Mesenchymal stem cell (in vitro differentiated cells and primary cell): ENCODE measurements at places on chromosomes 3 and 15.

- peaks cover 8% of the 10 kb centered on the region for H3K4me1 ChIP-seq
- peak overlapping the region; percentile 94 for H3K27ac ChIP-seq
- no peaks in the 10 kb centered on the region for H3K36me3 ChIP-seq
- H3K27me3 ChIP-seq, result peaks cover 28% of the 10 kb centered on the region
- no peak overlapping the region for H3K4me3 ChIP-seq
- no peak for DNase-seq
Observed at GRCh38 chr3:99781761-99782160, 35.9 kb upstream of the CMSS1 start.

DNA sequence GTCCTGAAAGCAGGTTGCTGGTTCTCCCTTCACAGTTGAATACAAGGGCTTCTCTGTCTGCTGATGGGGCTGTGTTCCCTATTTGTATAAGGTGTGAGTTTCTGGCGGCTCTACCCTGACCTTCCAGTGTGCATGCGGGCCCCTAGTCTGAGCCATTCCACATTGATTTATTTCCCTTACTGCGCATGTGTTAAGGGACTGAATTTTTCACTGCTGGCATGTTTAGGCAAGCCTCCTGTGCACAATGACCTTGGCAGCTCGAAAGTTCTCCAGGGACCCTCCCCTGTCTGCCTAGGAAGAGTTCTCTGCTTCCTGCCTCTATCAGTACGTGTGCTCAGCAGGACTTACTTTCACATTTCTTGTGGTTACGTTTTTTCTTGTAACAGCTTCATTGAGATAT, 11.4 kb downstream of the TRAK1 start:
- DNase-seq, result peak; percentile 13
- H3K27ac ChIP-seq, result peak overlapping the region; percentile 17
- H3K27me3 ChIP-seq, result no peaks in the 10 kb centered on the region
- H3K36me3 ChIP-seq, result peaks cover 12% of the 10 kb centered on the region
- H3K4me1 ChIP-seq, result peaks cover 4% of the 10 kb centered on the region

DNA sequence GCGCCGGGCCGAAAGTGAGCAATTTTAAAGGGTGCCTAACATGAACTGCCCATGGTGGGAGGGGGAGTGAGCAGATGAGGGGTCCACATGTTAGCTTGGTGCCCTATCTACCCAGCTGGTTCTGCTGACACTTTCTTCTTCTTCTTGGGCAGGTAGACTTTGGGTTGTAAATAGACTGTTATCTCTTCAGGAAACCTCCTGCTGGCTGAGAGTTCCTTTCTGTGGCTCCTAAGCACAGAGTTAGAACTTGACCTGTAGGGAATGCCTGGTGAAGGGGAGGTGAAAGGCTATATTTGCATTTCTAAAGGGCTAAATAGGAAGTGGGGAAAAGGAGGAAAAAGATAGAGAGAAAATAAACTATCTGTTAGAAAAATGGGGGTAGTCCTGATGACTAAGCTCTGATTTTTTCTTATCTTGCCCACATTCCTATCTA, 521.4 kb upstream of the TGFBR2 start:
- H3K4me1 ChIP-seq, result no peaks in the 10 kb centered on the region
- H3K27ac ChIP-seq, result no peak overlapping the region
- peak; percentile 20 for DNase-seq
- H3K27me3 ChIP-seq, result no peaks in the 10 kb centered on the region
- H3K36me3 ChIP-seq, result no peaks in the 10 kb centered on the region

- H3K27me3 ChIP-seq, result peaks cover 8% of the 10 kb centered on the region
- peak; percentile 61 for DNase-seq
- H3K27ac ChIP-seq, result no peak overlapping the region
- H3K36me3 ChIP-seq, result no peaks in the 10 kb centered on the region
- H3K4me3 ChIP-seq, result no peak overlapping the region
Observed at GRCh38 chr15:34119291-34119690, 17.4 kb downstream of the PGBD4 start.

GRCh38 chr15:101479342-101479845, 10.1 kb downstream of the PCSK6 start:
- H3K36me3 ChIP-seq, result no peaks in the 10 kb centered on the region
- no peaks in the 10 kb centered on the region for H3K4me1 ChIP-seq
- no peak overlapping the region for H3K27ac ChIP-seq
- no peak for DNase-seq
- peaks cover 13% of the 10 kb centered on the region for H3K27me3 ChIP-seq
- H3K4me3 ChIP-seq, result no peak overlapping the region

DNA sequence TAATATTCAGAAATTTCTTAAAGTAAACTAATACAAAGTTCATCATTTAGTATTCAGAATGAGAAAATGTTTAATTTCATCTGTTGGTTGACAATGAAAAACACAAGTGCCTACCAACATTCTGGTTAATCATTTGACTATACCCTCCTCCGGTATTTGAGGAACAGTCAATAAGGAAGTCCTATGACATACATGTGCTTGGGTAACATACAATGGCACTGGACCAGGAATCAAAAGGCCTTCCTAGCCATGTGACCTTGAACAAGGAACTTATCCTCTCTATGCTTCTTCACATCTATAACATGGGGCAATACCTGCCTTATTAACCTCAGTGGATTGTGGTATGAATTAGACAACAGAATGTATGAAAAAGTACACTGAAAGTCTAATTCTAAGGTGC, 65.8 kb downstream of the ZNF280D start:
- H3K36me3 ChIP-seq, result peaks cover 85% of the 10 kb centered on the region
- H3K27me3 ChIP-seq, result no peaks in the 10 kb centered on the region
- no peaks in the 10 kb centered on the region for H3K4me1 ChIP-seq
- no peak overlapping the region for H3K4me3 ChIP-seq
- DNase-seq, result no peak
- H3K27ac ChIP-seq, result no peak overlapping the region

DNA sequence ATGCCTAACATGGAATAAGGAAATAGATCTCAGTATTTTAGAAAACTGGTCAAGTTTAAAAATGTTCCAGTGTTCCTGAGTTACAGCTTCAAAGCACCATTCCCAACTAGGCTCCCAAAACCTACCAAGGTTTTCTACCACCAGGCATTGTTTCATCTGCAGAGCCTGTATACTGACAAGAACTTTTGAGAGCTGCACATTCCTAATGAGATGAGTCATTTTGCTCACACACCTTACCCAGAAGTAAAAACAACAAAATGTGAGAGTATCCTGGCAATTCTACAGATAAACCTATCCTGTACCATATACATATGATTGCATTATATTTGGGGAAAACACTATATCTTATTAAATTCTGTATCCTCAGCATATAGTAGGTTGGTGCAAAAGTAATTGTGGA, 90.7 kb downstream of the ATP8B4 start:
- H3K36me3 ChIP-seq, result no peaks in the 10 kb centered on the region
- H3K27ac ChIP-seq, result no peak overlapping the region
- H3K4me1 ChIP-seq, result no peaks in the 10 kb centered on the region
- H3K4me3 ChIP-seq, result no peak overlapping the region

DNA sequence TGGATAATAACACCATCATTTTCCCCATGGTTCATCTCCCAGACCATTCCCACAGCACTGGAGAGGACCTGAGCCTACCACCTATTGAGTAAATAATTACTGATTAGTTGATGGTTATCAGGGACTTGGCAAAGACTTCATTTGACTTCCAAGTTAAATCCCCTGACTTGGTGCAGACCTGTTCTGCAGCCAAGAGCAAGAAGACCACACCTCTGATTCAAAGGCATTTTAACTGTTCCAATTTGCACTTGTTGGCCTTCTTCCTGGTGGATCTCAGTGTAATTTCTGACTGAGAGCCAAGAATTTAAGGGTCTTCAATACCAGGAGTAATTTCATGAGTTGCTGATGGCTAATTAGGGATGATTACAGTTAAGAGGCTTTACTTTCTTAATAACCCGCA, 24.0 kb downstream of the THSD4 start:
- H3K4me3 ChIP-seq, result no peak overlapping the region
- H3K36me3 ChIP-seq, result peaks cover 5% of the 10 kb centered on the region
- peaks cover 15% of the 10 kb centered on the region for H3K4me1 ChIP-seq
- H3K27me3 ChIP-seq, result no peaks in the 10 kb centered on the region
- no peak overlapping the region for H3K27ac ChIP-seq

DNA sequence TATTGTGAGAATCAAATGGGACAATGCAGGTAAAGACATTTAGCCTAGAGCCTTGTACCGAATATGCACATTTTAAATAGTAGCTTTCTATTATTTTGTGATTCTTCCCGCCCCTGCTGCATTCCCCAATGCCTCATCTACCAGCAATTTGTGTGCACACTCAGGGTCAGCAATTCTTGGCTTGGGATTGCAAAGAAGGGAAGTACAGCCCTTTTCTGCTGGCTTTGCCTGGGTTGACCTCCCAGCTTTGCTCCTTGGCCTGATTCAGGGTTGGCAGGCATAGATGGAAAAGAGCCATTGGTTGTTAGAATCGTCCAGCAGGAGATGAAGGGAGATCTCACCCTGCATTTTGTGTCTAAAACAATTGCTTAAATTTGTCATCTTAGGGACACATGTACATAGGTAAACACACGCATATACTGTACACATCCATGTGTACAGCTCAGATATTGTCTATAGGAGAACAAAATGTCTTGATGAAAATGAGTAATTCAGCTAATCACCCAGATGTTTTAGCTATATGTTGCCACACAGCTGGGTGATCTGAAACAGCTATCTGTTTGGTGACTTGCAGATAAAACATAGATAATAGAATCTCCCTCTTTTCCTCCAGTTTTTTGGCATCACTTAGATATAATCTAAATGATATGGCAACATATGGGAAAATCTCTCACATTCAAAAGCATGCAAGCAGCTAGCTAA, 340.9 kb upstream of the TBL1XR1 start:
- DNase-seq, result peak; percentile 16
- no peaks in the 10 kb centered on the region for H3K36me3 ChIP-seq
- peak overlapping the region; percentile 43 for H3K4me3 ChIP-seq
- H3K27ac ChIP-seq, result no peak overlapping the region

- H3K36me3 ChIP-seq, result no peaks in the 10 kb centered on the region
- H3K27ac ChIP-seq, result no peak overlapping the region
- no peak for DNase-seq
- no peak overlapping the region for H3K4me3 ChIP-seq
Observed at GRCh38 chr15:29029651-29030195, 143.9 kb downstream of the APBA2 start.

DNA sequence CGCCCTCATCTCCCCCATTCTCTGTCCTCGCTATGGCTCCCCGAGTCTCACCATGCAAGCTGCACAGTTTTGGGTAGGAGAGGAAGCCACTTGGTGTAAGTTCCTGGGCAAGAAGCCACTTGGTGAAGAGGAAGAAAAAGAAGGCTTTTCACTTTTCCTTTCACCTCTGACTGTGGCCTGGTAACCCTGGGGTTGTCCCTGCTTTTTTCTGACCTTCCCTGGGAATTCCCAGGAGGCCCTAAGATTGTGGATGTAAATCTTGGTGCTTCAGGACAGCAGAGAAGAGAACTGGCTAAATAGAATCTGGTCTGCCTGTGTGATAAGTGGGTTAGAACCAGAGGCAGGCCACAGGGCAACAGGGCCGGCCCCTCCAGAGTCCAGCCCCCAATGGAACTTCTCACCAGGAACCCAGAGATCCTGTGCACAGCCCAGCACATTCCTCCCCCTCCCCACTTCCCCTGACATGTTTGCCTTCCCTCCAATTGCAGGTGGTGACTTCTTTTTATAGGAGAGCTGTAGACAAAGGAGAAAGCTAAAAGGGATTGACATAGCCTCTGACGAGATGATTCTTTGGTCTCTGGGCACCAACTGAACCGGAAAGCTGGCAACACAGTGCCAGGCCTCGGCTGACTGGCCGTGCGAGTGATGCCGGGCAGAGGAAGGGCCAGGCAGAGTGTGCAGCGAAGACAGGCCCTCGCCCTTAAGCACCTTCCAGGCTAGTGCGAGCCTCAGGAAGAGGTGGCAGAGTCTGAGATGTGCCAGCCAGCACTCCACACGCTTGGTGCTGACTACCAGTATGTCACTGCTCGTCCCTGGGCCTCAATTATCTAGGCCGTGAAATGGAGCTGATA, 19.4 kb upstream of the SKOR1 start:
- H3K27me3 ChIP-seq, result no peaks in the 10 kb centered on the region
- no peak for DNase-seq
- no peak overlapping the region for H3K4me3 ChIP-seq

DNA sequence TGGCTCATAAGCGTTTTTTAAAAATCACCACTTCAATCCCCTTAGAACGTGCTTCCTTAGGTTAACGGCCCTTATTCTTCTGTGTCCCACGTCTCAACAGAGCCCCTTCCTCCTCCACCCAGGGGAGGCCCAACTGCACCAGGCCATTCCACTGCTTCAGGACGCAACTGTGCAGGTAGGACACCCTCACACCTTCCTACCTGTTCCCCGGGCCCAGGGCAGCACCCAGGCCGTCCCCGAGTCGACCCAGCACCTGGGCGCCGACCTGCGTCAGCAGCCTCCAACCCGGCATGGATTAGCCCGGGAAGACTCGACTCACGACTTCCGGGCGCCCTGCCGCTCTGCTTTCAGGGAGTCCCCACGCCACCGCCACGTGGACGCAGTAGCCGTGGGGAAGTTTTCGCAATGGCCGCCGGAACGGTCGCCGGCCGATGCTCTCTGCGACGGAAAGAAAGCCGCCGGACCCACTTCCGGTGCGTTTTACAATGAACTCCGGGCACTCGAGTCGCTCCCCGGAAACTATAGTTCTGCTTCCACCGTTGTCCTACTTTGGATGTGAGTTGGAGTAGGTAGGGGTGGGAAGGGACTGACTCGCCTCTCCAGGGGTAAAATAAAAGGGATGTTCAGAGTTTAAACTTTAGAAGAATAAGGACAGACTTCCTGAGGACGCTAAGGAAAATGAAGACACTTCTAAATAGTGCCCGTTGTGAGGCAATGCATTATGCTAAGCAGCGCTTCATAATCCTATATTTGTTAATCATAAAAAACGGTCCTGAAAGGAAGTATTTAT, at the start of gene MRPL3:
TSS of gene MRPL3 (minus strand) at position 442 of the 790 bp plus-strand sequence. CDS start at position 292, 150 bp downstream.
- no peaks in the 10 kb centered on the region for H3K27me3 ChIP-seq
- H3K27ac ChIP-seq, result peak within 1 kb of the TSS; percentile 6
- DNase-seq, result peak; percentile 93

DNA sequence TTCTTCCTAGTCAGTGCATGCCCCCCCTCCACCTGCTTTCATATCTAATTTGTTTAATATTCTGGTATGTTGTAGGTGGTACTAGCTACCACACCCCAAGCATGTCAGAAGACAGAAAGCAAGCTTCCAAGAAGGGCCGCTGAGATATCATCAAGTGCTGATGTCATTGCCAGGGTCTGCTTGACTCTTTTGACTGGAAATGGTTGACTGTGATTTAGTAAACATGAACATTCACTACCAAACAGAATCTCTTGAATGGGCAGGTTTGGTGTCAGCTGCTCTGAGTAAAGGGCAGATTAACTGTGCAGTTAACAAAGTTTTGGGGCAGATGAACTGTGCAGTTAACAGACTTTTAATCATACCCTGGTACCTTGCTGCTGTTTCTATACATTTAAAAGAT, 244.2 kb upstream of the SATB1 start:
- H3K27ac ChIP-seq, result no peak overlapping the region
- no peak overlapping the region for H3K4me3 ChIP-seq
- no peak for DNase-seq
- no peaks in the 10 kb centered on the region for H3K36me3 ChIP-seq

DNA sequence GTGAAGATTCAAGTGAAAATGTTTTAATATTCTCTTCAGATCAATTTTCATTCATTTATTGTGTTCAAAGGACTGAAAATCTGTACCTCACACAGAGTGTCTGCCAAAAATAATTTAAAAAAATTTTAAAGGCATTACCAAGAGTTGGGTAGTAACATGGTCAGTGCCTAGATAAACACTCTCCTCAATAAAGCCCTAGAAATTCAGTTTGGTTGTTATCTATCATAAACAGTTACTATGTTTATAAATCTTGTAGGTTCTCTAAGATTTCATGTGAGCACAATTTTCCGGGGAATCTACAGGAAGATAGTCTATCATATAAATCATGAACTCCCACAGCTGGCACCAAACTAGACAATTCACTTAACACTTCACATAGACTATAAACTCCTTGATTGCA, 128.6 kb downstream of the GSK3B start:
- H3K4me1 ChIP-seq, result no peaks in the 10 kb centered on the region
- no peak overlapping the region for H3K4me3 ChIP-seq
- no peaks in the 10 kb centered on the region for H3K27me3 ChIP-seq
- peak; percentile 34 for DNase-seq
- no peak overlapping the region for H3K27ac ChIP-seq
- peaks cover 6% of the 10 kb centered on the region for H3K36me3 ChIP-seq
